ENCODE measurements at places on chromosomes 7 and 10.

DNA sequence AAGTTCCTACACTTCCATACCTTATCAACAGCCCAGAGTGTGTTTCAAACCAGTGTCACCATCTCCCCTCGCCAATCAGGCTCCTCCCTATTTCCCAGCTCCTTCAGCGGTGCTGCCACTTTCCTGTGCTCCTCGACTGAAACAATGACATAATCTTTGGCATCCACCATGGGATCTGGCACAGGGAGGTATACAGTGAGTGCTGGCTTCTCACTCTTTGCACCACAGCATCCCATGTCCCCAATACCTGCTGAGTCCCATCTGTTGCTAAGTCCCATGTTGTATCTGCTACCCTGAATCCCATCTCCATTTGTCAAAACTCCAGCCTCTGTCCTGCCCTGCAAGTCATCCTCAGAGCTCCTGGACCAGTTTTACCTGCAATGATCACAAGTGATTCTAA lies 15.4 kb downstream of the PAXIP1 start:
- no peak overlapping the region for H3K4me3 ChIP-seq
- H3K27me3 ChIP-seq, result no peaks in the 10 kb centered on the region
- no peak overlapping the region for H3K27ac ChIP-seq
- peaks cover 2% of the 10 kb centered on the region for H3K4me1 ChIP-seq
- DNase-seq, result no peak
- H3K36me3 ChIP-seq, result peaks cover 43% of the 10 kb centered on the region

GRCh38 chr10:86653379-86653778 lies 968 bp upstream of the OPN4 start:
- DNase-seq, result no peak
- H3K4me3 ChIP-seq, result no peak overlapping the region
- H3K36me3 ChIP-seq, result no peaks in the 10 kb centered on the region
- H3K27me3 ChIP-seq, result no peaks in the 10 kb centered on the region
- no peaks in the 10 kb centered on the region for H3K4me1 ChIP-seq
- H3K27ac ChIP-seq, result no peak overlapping the region

GRCh38 chr10:78047314-78047891 lies 13.7 kb downstream of the RPS24 start:
- peaks cover 19% of the 10 kb centered on the region for H3K4me1 ChIP-seq
- H3K4me3 ChIP-seq, result no peak overlapping the region
- no peak overlapping the region for H3K27ac ChIP-seq
- no peaks in the 10 kb centered on the region for H3K27me3 ChIP-seq
- peaks cover 5% of the 10 kb centered on the region for H3K36me3 ChIP-seq
- DNase-seq, result peak; percentile 87

DNA sequence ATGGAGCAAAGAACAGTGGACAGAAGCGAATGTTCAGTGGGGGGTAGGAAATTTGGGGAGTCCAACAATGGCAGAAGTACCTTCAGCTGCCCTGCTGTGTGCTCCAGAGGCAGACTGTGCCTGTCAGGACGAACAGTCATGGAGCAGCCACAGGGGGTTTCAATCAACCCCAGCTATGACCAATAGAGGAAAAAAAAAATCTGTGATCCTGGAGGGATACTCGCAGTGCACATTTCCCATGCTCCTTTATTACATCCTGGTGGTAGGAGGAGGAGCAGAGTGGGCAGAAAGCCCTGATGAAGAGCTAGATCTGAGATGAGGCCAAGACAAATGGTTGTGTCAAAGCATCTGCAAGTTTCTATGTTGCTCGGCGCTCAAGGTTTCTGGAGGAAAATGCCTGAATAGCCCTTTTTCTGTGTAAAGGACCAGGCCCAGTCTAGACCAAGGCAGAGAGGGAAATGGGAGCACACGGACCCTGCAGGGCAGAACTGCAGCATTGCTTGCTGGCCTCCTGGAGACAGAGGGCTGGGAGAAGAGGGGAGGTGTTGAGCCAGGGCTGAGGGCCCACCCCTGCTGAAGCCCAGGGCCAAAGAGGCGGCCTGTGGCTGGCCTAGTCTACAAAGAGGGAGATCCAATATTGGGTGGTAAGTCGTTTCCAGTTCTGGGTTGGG lies 201.5 kb downstream of the GRID1 start:
- H3K27ac ChIP-seq, result no peak overlapping the region
- no peak overlapping the region for H3K4me3 ChIP-seq
- no peaks in the 10 kb centered on the region for H3K36me3 ChIP-seq
- no peaks in the 10 kb centered on the region for H3K4me1 ChIP-seq
- peaks cover 1% of the 10 kb centered on the region for H3K27me3 ChIP-seq

GRCh38 chr10:62037890-62038608 lies 136.6 kb downstream of the ARID5B start:
- no peak for DNase-seq
- H3K36me3 ChIP-seq, result peaks cover 21% of the 10 kb centered on the region
- peak overlapping the region; percentile 48 for H3K4me3 ChIP-seq
- H3K4me1 ChIP-seq, result peaks cover 68% of the 10 kb centered on the region
- H3K27ac ChIP-seq, result peak overlapping the region; percentile 77

DNA sequence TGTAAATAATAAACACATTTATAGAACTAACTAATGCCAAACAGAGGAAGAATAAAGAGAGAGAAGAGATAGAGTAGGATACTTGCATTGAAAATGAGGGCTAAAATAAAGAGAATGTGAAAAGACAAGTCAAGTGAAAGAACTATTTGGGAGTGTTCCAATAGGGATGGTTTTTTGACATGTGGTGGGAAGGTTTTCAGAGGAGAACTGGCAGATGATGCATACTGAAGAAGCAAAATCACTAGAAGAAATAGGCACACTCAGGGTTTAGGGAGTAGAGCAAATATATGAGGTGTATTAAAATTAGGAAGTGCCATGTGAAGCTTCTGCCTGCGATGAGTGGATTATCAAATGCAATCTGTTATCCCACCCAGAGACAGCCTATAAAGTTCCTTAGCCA lies 744.8 kb downstream of the REEP3 start:
- H3K27ac ChIP-seq, result no peak overlapping the region
- no peaks in the 10 kb centered on the region for H3K36me3 ChIP-seq
- H3K4me3 ChIP-seq, result no peak overlapping the region
- H3K4me1 ChIP-seq, result no peaks in the 10 kb centered on the region

GRCh38 chr10:29559996-29560395 lies 74.8 kb downstream of the SVIL start:
- no peak overlapping the region for H3K4me3 ChIP-seq
- peaks cover 3% of the 10 kb centered on the region for H3K36me3 ChIP-seq
- DNase-seq, result no peak
- H3K4me1 ChIP-seq, result peaks cover 1% of the 10 kb centered on the region

DNA sequence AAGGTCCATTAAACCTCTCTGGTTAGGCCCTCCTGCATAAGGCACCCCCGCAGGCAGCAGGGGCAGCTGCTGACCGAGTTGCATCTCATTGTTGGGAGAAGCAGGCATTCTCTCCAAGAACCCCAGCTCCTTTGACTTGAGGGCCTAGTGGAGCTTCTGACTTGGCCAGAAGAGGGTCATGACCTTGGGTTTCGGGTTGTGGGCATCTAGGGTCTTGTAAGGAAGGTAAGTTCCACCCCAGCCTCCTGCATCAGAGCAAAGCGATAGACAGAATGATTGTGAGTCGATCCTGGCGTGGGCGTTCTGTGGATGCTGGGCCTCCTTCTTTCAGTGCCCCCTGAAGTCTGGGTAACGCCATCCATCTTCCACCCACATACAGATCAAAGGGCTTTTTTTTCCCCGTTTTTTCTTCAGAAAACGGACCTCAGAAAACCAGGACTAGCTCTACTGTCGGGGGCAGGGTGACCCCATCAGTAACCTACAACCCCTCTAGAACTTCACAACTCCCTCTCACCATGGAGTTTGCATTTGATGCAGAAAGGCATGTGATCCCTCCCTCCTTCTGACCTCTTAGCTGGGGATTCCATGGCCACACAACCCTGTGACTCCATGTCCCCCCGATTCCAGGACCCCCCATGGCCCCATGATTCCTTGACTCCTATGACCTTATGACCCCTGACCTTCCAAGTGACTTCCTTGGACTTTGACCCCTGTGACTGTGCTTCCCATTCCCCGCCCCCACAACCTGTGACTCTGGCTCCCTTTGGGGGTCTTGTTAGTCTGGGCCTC lies 3.0 kb downstream of the SEMA4G start:
- H3K36me3 ChIP-seq, result no peaks in the 10 kb centered on the region
- no peak for DNase-seq
- no peak overlapping the region for H3K27ac ChIP-seq

GRCh38 chr10:42734536-42734935 lies 48.1 kb upstream of the BMS1 start:
- H3K4me1 ChIP-seq, result no peaks in the 10 kb centered on the region
- no peak for DNase-seq
- no peak overlapping the region for H3K27ac ChIP-seq
- peaks cover 24% of the 10 kb centered on the region for H3K27me3 ChIP-seq
- H3K4me3 ChIP-seq, result no peak overlapping the region

GRCh38 chr10:3023892-3024291 lies 43.5 kb upstream of the PFKP start:
- peaks cover 2% of the 10 kb centered on the region for H3K4me1 ChIP-seq
- H3K27me3 ChIP-seq, result peaks cover 22% of the 10 kb centered on the region
- H3K36me3 ChIP-seq, result no peaks in the 10 kb centered on the region
- H3K27ac ChIP-seq, result no peak overlapping the region
- no peak for DNase-seq

- DNase-seq, result no peak
- no peaks in the 10 kb centered on the region for H3K36me3 ChIP-seq
- H3K4me3 ChIP-seq, result no peak overlapping the region
Observed at GRCh38 chr7:91503934-91504555, 239.8 kb downstream of the FZD1 start.

GRCh38 chr7:1863091-1863900 lies 193.2 kb downstream of the ELFN1 start:
- no peaks in the 10 kb centered on the region for H3K27me3 ChIP-seq
- no peak overlapping the region for H3K4me3 ChIP-seq
- no peaks in the 10 kb centered on the region for H3K4me1 ChIP-seq
- no peak for DNase-seq
- no peak overlapping the region for H3K27ac ChIP-seq

DNA sequence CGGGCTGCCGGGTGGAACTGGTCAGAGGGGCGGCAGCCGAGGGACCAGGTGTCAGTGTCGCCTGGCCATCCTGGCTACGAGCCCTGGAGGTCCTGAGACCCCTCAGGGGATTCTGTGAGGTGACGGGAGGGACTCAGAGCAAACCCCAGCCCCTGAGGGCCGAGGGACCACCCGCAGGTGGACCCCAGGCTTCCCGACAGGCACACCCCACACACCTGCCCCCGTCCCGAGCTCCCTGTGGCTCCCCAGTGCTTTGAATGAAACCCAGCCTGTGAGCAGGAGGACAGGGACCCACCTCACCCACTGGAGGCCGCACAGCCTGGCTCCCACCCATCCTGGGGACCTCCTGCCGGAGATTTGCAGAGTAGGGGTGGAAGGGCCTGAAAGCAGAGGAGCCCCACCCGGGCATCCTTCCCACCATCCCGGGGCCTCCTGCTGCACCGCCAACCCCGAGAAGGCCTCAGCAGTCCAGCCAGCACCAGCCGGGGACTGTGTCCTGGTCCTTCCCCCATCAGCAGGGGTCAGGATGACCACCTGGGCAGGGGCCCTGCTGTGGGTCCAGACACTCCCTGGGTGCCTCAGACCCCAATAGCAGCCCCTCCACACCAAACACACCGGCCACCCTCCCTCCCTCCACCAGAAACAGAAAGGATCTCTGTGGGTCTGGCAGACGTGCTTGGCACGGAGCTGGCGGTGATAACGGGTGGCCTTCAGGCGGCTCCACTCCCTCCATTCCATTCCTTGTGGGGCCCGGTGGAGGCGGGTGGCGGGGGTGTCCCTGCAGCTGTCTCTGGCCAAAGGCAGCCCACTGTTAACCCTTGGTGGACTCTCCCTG lies 13.9 kb downstream of the VENTX start:
- no peak for DNase-seq
- no peak overlapping the region for H3K27ac ChIP-seq

GRCh38 chr7:41277561-41277960 lies 425.3 kb downstream of the INHBA start:
- no peaks in the 10 kb centered on the region for H3K4me1 ChIP-seq
- H3K36me3 ChIP-seq, result no peaks in the 10 kb centered on the region
- no peaks in the 10 kb centered on the region for H3K27me3 ChIP-seq
- DNase-seq, result no peak

DNA sequence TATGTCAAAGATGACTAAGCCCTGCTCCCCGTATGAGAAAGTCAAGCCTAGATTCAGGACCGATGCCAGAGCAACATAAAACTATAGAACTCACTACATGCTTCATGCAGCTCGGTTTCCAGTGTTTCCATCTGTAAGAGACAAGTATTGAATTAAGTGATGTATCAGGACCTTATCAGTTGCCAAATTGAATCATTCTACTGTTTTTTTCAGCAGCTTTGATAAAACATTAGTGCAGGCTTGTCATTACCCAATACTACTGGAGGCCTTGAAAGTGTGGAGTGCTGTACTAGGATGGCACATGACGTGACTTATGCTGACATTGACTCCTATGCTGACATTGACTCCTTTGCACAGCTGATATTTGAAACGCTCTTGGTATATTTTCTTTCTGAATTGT lies 10.8 kb upstream of the NRP1 start:
- H3K4me1 ChIP-seq, result peaks cover 7% of the 10 kb centered on the region
- DNase-seq, result no peak
- H3K27ac ChIP-seq, result no peak overlapping the region

DNA sequence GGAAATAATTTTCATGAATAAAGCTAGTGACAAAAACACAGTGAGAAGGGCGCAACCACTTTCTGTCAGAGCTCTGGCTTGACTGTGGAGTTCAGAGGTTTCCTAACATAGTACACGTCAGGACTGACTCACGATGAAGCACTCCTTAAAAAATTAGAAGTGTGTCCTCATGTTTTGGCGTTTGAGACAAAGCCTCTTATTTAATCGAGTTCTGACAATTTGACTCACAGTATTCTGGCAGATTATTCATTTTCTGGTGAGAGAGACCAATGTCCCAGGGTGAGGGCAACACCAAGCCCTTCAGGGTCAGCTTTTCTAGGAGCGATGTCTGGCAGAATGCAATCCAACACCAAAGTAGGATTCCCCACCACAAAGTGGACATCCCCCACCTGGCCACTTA lies 108.7 kb downstream of the DIP2C start:
- H3K27ac ChIP-seq, result no peak overlapping the region
- H3K4me3 ChIP-seq, result no peak overlapping the region
- DNase-seq, result no peak
- H3K27me3 ChIP-seq, result peaks cover 12% of the 10 kb centered on the region

Measured in activated naive CD8-positive, alpha-beta T cell treated with anti-CD3 and anti-CD28 coated beads, Interleukin-2, amount 50 U/mL, for 24 hours (primary cell).